ENCODE measurements at places on chromosomes 3 and 15. TPM values are rescaled to one million over a fixed set of nuclear protein-coding genes. Genes with fewer than 3 reads are reported as not detected.
A peak's percentile ranks its signal among the peaks of the same experiment; 100 is the strongest.

RHOV gene
- total RNA-seq: 2.7 TPM

PRKCI gene
- 84.4 TPM for total RNA-seq

MLF1 gene
- total RNA-seq: 48.9 TPM

CA12 gene
- total RNA-seq: 4.9 TPM

XCR1 gene
- not detected for total RNA-seq

BFSP2 gene
- total RNA-seq: not detected

CTXN2 gene
- not detected for total RNA-seq

NRROS gene
- 5.3 TPM for total RNA-seq

- H3K27ac ChIP-seq: no peak overlapping the region
- no peaks in the 10 kb centered on the region for H3K4me1 ChIP-seq
- H3K27me3 ChIP-seq: no peaks in the 10 kb centered on the region
- DNase-seq: no peak
- no peak overlapping the region for H3K4me3 ChIP-seq
These were observed 51.5 kb downstream of the EOMES start for GRCh38 chr3:27670619-27671018.

GRCh38 chr3:5011555-5012256 is 32.5 kb downstream of the BHLHE40 start:
- no peaks in the 10 kb centered on the region for H3K36me3 ChIP-seq
- no peaks in the 10 kb centered on the region for H3K27me3 ChIP-seq
- H3K27ac ChIP-seq: no peak overlapping the region
- DNase-seq: no peak
- H3K4me3 ChIP-seq: no peak overlapping the region

- H3K4me1 ChIP-seq: no peaks in the 10 kb centered on the region
- H3K36me3 ChIP-seq: no peaks in the 10 kb centered on the region
- H3K27ac ChIP-seq: no peak overlapping the region
- H3K4me3 ChIP-seq: no peak overlapping the region
- no peaks in the 10 kb centered on the region for H3K27me3 ChIP-seq
These were observed 363.2 kb downstream of the NAALADL2 start for GRCh38 chr3:175222356-175222755.

GRCh38 chr15:53611145-53611920 is 148.1 kb downstream of the WDR72 start:
- H3K4me3 ChIP-seq: no peak overlapping the region
- DNase-seq: no peak
- H3K4me1 ChIP-seq: no peaks in the 10 kb centered on the region
- no peak overlapping the region for H3K27ac ChIP-seq
- H3K36me3 ChIP-seq: no peaks in the 10 kb centered on the region
- H3K27me3 ChIP-seq: no peaks in the 10 kb centered on the region

GRCh38 chr3:120203016-120203415 is 82.0 kb downstream of the GPR156 start:
- no peak overlapping the region for H3K27ac ChIP-seq
- no peaks in the 10 kb centered on the region for H3K27me3 ChIP-seq
- no peak for DNase-seq
- no peaks in the 10 kb centered on the region for H3K36me3 ChIP-seq

DNA sequence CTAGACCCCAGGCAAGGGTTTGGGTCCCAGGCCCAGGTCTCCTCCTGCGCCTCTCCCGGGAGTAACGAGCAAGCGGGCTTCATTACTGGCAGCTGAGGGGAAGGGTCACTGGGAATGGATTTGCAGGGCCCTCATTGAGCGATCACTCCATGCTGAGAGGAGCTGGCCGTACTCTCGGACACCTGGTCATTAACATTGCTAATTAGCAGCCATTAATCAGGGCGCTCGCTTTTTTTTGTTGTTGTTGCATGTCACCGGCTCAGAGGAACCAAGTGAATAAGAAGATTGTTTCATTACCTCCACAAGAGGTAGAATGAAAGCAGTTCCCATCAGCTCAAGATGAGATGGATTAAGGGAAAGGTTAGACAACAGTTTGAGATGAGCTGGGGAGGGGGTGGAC is 293.0 kb upstream of the ATP11B start:
- DNase-seq: peak; percentile 76
- H3K36me3 ChIP-seq: no peaks in the 10 kb centered on the region
- H3K27ac ChIP-seq: no peak overlapping the region
- H3K27me3 ChIP-seq: no peaks in the 10 kb centered on the region

DNA sequence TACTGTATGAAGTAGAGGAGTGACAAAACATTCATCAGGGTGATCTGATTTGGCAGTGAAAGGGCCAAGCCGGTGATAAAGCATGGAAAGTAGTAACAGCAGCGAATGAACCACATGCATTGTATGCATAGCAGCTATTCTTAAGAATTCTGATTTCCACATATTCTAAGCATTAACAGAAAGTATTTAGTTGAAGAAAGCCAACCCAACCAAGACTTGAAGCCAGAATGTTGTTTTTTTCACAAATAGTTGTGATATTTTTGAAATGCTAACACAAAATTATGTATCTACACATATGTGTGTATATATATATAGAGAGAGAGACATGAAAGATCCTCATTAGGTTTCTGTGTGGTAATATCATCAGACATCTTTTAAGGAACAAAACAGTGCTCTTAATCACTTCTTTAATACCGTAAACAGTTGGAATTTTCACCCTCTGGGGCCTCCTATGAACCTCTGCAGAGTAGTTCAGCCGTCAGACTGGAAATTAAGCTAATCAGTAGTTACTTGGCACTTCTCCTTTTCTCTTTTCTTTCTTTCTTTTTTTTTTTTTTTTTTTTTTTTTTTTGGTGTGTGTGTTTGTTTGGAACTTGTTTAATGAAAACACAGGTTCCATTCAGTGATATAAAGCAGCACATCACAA is 139.6 kb downstream of the CMSS1 start:
- no peak overlapping the region for H3K27ac ChIP-seq
- H3K36me3 ChIP-seq: no peaks in the 10 kb centered on the region
- no peak overlapping the region for H3K4me3 ChIP-seq
- DNase-seq: no peak

DNA sequence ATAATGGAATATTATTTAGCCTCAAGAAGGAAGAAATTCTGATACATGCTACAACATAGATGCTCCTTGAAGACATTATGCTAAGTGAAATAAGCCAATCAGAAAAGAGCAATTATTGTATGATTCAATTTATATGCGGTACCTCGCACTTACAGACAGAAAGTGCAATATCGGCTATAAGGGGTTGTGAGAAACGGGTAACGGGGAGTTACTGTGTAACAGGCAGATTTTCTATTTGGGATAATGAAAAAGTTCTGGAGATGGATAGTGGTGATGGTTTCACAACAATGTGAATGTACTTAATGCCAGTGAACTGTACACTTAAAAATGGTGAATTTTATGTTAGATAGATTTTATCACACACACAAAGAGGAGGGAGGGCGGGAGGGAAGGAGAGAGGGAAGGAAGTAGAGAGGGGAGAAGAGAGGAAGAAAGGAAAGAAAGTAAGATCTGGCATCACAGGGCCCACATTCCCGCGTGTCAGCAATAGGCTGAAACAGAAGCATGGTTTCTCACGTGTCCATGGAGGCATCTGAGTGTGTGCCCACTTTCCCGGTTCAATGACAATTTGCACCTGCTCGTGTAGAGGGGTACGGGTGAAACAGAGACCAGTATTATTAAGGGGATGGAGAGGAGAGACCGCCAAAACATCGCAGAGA is 700 bp upstream of the BLM start:
- H3K27ac ChIP-seq: peak overlapping the region; percentile 86
- no peak for DNase-seq
- H3K27me3 ChIP-seq: no peaks in the 10 kb centered on the region
- H3K4me3 ChIP-seq: peak overlapping the region; percentile 78
- peaks cover 3% of the 10 kb centered on the region for H3K4me1 ChIP-seq
- no peaks in the 10 kb centered on the region for H3K36me3 ChIP-seq

- H3K36me3 ChIP-seq: no peaks in the 10 kb centered on the region
- DNase-seq: peak; percentile 55
- no peaks in the 10 kb centered on the region for H3K4me1 ChIP-seq
- H3K27ac ChIP-seq: no peak overlapping the region
These were observed 252.0 kb downstream of the CACNA2D3 start for GRCh38 chr3:54374214-54374852.

GRCh38 chr3:186583831-186584230 is 13.3 kb downstream of the DNAJB11 start:
- no peak overlapping the region for H3K27ac ChIP-seq
- DNase-seq: no peak
- H3K36me3 ChIP-seq: peaks cover 9% of the 10 kb centered on the region
- no peaks in the 10 kb centered on the region for H3K27me3 ChIP-seq
- no peaks in the 10 kb centered on the region for H3K4me1 ChIP-seq

GRCh38 chr15:57568299-57568698 is 23.4 kb upstream of the MYZAP start:
- no peak for DNase-seq
- no peaks in the 10 kb centered on the region for H3K27me3 ChIP-seq
- H3K27ac ChIP-seq: no peak overlapping the region
- H3K36me3 ChIP-seq: no peaks in the 10 kb centered on the region

GRCh38 chr3:161890147-161890625 is 393.6 kb downstream of the OTOL1 start:
- H3K4me1 ChIP-seq: no peaks in the 10 kb centered on the region
- no peak for DNase-seq
- H3K36me3 ChIP-seq: no peaks in the 10 kb centered on the region
- H3K27me3 ChIP-seq: no peaks in the 10 kb centered on the region

DNA sequence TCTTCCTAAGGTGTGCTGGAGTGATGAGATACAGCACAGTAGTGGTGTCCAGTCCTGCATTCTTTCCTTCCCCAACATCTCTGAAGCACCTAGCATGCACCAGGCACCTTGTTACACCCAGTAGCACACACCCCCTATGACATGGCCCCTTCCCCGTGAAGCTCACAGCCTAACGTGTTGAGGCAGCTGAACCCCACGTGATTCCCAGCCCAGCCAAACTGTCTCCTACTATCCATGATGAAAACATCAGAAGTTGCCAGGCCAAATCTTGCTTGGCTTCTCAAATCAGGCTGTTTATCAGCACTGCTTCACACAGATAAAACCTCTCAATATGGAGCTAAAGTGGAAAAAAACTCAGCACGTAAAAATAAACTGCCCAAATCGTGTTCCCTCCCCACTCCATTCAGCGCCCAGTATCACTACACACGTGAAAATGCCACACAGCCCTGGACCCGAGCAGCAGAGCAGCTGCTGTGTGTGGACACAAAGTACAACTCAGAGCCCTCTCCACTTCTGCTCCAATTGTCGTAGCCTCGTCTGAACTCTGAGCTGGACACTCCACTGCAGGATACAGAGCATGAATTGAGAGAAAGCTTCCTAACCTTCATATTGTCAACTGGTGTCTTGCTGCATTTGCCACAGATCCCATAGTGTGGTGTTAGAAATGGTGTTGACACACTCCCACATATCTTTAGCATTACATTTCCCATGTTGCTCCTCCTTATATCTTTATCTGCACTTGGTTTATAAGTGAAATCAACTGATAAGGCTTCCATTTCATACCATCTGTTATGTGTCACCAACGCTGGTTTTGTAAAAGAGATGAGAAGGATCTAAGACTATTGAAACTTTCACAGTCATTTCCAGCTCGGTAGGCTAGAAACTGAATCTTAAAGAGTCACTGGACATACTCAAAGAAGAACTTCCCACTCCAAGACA is 279.8 kb downstream of the RORA start:
- H3K4me3 ChIP-seq: no peak overlapping the region
- H3K27ac ChIP-seq: no peak overlapping the region
- no peaks in the 10 kb centered on the region for H3K4me1 ChIP-seq
- no peak for DNase-seq
- no peaks in the 10 kb centered on the region for H3K36me3 ChIP-seq
- H3K27me3 ChIP-seq: no peaks in the 10 kb centered on the region

GRCh38 chr3:181899702-181900101 is 188.0 kb downstream of the SOX2 start:
- no peak overlapping the region for H3K27ac ChIP-seq
- no peak overlapping the region for H3K4me3 ChIP-seq
- no peaks in the 10 kb centered on the region for H3K4me1 ChIP-seq
- no peak for DNase-seq

DNA sequence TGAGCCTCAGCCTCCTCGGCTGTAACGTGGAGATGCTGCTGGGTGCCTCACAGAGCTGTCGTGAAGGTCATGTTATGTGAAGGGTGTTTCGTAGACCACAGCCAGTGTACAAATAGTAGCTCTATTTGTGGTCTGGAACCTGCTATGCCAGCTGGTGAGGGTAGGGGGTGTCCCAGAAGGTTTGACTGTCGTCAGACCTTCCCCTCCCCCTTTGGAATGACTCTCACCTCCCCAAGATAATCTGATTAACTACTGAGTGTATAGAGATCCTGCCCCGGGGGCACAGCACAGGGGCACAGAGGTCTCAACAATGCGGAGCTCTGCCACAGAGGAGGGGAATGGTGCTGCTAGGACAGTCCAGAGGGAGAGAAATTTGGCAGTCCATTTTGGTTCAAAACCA is 20.5 kb downstream of the FGD5 start:
- peaks cover 9% of the 10 kb centered on the region for H3K4me1 ChIP-seq
- no peak overlapping the region for H3K4me3 ChIP-seq
- no peak overlapping the region for H3K27ac ChIP-seq
- no peak for DNase-seq
- no peaks in the 10 kb centered on the region for H3K36me3 ChIP-seq

GRCh38 chr3:51139616-51140015 is 245.5 kb upstream of the MANF start:
- no peak overlapping the region for H3K27ac ChIP-seq
- no peaks in the 10 kb centered on the region for H3K27me3 ChIP-seq
- H3K36me3 ChIP-seq: no peaks in the 10 kb centered on the region

DNA sequence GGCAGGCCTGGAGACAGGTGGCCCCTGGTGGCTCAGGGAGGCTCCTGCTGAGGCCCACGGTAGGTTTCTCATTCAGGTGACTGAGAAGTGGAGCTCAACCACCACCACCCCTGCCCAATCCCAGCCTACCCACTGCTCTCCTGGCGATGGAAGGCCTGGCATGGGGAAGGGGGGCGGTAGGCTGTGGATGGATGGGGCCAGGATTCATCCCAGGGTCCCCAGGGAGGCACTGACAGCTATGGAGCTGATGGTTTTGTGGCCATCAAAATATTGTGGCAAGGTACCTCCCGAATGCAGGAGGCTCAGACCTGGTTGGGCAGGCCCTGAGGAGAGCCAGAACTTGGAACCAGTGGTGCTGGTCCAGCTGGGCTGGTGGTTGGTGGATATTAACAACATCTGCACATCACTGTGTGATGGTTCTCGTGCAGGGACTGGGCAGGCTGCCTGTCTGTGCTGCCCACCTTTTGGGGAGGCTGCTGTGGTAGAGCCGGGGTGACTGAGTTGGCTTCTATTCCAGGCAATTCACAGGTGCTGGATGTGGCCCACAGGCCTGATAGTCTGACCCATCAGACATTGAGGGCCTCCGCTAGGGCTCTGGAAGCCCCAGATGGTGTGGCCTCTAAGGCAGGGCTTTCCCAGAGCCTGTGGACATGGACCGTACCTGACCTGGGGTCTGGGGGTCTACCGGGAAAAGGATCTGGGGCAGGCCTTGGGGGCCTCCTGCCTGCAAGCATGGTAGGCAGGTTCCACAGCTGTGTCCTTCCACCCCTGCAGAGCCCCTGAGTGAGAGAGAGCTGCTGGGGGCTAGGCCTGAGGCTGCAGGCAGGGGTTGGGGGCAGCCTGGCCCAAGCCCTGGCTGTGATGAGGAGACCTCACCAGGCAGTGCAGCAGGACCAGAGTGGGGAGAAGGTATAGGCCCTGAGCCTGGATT is 3.4 kb downstream of the ZBTB47 start:
- no peak overlapping the region for H3K27ac ChIP-seq
- no peak for DNase-seq
- no peaks in the 10 kb centered on the region for H3K36me3 ChIP-seq
- no peak overlapping the region for H3K4me3 ChIP-seq
- H3K4me1 ChIP-seq: peaks cover 28% of the 10 kb centered on the region

- H3K36me3 ChIP-seq: no peaks in the 10 kb centered on the region
- no peaks in the 10 kb centered on the region for H3K27me3 ChIP-seq
- no peaks in the 10 kb centered on the region for H3K4me1 ChIP-seq
- H3K27ac ChIP-seq: no peak overlapping the region
- no peak for DNase-seq
- H3K4me3 ChIP-seq: no peak overlapping the region
These were observed 23.8 kb downstream of the VPS39 start for GRCh38 chr15:42184296-42184695.
